Fibroblast of skin of left biceps (primary cell): ENCODE measurements at places on chromosomes 16 and 17.

DNA sequence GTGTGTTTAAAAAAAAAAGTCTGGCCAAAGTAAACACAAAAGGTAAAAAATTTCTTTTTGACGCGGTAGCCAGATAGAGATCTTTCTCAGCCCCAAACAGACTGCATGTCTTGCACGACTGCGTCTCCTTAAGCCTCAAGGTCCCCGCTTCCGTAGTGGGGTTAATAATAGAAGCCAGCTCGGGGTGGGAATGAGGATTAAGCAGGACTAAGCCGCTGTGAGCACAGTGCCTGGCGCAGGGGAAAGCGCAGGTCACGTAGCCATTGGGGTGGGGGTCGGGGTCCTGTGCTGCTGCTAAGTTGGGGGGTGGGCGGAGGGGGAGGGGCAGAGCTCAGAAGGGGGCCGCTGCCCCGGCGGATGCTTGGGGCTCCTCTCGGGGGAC, 521 bp downstream of the GGA2 start:
- no peak for DNase-seq

GRCh38 chr16:51326131-51326856, 175.2 kb upstream of the SALL1 start:
- peak; percentile 42 for DNase-seq

- DNase-seq: no peak
Measured at GRCh38 chr17:58238147-58238634, at the start of gene LPO. Gene LPO (plus strand): TSS chr17:58238584. CDS start chr17:58242980, 4,396 bp downstream.

GRCh38 chr17:69477204-69477902, 62.9 kb downstream of the MAP2K6 start:
- DNase-seq: no peak

DNA sequence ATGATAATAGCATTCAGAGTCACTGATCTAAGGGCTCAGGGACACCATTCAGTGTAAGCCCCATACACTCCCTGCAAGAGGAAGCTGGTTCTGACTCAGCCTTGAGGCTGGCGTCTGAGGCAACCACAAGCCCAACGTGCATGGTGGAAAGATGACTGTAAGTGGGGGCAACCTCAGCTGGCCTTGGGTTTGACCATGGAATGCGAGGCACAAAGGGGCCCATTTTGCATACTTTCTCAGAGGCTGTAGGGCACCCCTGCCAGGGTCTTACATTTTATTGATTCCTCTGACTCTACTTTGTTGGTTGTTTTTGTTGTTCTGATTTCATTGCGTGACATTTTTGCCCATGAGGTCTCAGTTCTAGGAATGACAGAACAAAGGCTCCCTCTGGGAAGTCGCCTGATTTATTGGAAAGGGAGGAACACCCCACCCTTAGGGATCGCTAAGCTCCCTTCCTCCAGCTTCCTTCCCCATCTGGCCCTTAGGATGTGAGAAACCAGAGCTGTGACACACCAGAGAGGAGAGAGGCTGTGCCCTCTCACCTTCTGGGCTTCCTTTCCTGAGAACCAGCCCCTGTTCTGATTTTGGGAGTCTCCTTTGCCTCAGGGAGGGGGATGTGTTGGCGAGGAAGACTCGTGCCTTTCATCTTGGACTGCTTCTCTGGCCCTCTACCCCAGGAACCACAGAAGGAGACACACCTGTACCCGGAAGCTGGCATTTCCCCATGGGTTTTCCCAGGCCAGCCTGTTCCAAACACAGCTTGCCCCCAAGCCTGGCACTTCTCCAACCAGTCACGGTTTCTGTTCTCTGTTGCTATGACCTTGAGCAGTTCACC, 5.6 kb upstream of the CIITA start:
- peak; percentile 45 for DNase-seq

DNA sequence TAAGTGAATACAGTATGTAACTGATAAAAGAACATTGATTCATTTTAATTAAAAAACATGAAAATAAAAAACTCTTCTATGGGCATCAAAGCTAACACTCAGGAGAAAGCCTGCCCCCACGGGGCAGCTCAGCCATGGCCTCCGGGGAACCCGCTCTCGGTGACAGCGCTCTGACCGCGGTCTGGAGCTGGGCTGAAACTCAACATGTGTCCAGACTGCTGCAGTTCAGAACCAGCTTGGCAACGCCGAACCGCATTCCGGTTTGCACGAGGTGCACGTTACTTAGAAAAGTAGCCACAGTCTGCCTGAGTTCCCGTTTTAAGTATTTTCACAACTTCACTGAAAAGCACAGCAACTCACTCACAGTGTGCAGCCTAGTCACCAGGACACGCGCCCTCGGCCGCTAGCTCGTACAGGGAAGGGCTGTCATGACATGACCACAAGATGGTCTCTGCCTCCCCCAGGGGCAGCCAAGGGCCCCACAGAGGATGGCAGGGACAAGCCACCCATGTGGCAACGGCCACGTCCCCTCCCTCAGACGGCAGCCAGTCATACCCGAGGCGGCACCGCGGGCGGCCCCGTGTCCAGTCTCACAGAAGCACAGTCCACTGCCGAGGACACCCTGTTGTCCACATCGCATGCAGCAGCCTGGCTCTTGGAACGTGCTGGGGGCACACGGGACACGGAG, 77.1 kb upstream of the METRNL start:
- DNase-seq: no peak
